ENCODE measurements at places on chromosomes 16 and 17.

DNA sequence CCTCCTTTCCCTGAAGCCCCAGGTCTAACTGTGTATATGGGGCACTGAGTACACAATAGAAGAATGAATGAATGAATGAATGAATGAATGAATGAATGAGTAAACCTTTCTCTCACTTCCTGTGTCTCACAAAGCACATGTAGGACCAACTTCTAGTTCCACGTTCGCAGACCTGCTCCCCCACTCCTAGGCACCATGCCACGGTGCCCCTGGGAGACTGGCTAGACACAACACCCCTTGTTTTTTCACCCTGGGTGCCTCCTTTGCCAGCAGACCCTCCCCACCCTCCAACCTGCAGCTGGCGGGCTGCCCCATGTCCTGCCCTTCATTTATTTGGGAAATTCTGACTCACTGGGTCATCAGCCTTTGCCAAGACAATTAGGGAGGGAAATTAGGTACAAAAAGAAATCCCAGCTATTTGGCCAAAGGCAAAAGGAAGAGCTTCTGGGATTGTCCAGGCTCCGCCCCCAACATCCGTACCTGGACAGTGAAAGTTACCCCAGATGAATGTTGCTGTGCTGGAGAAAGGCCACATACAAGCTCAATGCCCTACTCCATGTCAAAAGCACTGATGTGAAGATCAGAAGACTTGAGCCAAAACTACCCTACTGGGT lies 7.7 kb downstream of the CES1 start:
- DNase-seq: no peak

GRCh38 chr17:56297184-56297583 lies 143.9 kb downstream of the ANKFN1 start:
- DNase-seq: no peak

DNA sequence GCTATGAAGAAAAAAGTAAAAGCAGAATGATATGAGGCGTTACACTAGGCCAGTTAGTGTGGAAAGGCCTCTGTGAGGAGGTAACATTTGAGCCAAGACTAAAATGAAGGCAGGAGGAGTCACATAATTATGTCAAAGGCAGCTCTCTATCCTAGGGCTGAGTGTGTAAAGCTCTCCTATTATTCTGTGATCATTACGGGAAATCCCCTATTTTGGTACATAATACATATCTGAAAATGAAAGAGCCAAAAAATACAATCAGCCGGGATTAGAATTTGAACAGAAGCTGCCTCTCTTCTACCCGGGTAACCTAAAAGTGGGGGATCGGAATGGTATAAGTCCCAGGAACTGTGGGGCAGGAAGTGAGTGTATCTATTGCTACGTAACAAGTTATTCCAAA lies 27.1 kb downstream of the HEATR3 start:
- no peak for DNase-seq

GRCh38 chr17:45789874-45790273 lies 5.8 kb downstream of the CRHR1 start:
- DNase-seq: no peak

GRCh38 chr17:11278992-11279270 lies 37.9 kb downstream of the SHISA6 start:
- DNase-seq: no peak

GRCh38 chr16:1991588-1991947 lies 1.8 kb downstream of the SYNGR3 start:
- DNase-seq: no peak

DNA sequence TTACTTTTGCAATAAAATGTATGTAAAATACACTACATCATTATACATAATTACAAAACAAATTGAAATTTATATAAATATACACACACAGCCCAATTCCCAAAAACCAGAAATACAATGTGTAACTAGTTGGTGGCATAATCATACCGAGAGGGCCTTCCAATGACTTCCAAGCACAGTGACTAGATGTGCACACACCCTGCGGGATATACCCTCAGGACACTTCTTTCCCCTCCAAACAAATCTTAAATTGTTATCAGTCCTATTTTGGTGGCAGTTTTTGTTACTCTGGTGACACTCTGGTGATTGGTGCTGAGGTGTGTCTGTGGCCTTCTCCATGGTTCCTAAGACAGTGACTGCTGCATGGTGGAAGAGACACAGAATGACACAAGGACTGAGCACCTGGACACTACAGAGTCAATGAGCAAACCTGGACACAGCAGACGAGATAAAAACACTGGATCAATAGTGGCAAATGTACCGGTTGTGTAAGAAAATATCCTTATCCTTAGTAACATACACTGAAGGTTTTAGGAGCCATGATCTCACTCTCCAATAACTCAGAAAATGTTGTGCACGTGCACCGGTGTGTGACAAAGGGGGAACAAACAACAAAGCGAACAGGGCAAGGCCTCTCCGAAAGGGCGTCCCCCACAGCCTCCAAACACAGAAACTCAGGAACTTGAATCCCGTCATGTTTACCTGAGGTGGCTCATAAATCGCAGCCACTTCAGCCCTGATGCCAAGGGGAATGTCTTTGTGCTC lies 32.9 kb downstream of the NPLOC4 start:
- no peak for DNase-seq

DNA sequence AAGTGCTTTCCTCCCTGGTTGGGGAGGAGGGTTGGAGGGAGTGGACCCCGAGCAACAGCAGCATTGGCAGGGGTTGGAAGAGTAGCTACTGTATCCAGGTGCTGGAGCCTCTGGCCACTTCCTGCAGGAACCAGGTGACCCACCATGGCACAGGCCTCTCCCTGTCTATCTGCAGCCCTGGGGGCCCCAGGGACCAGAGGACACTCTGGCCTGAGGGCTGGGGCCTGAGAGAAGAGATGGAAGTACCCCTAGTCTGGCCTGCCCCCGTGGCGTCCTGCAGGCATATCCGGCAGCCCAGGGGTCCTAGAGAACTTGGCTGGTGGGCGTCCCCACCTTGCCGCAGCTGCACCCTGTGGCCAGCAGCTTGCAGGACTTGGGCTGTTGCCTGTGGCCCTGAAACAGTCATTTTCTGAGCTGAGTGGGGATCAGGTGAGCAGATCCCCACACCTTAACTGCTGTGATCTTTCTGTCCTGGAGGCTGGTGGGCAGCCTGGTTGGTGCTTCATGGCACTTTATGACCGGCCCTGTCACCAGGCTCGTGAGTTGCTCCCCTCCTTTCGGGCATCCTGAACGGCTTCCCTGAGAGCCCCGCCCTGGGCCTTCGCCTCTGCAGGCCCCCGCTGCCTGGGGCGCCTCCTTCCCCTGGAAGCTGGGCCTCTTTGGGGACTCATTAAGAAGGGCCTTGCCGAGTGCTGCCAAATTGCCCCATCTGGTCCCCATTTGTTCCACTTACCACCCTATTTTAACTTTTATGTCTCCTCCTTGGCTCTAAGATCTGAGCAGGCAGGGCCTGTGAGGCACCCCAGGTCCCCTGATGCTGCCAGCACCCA lies 298.6 kb downstream of the SEC14L1 start:
- no peak for DNase-seq

DNA sequence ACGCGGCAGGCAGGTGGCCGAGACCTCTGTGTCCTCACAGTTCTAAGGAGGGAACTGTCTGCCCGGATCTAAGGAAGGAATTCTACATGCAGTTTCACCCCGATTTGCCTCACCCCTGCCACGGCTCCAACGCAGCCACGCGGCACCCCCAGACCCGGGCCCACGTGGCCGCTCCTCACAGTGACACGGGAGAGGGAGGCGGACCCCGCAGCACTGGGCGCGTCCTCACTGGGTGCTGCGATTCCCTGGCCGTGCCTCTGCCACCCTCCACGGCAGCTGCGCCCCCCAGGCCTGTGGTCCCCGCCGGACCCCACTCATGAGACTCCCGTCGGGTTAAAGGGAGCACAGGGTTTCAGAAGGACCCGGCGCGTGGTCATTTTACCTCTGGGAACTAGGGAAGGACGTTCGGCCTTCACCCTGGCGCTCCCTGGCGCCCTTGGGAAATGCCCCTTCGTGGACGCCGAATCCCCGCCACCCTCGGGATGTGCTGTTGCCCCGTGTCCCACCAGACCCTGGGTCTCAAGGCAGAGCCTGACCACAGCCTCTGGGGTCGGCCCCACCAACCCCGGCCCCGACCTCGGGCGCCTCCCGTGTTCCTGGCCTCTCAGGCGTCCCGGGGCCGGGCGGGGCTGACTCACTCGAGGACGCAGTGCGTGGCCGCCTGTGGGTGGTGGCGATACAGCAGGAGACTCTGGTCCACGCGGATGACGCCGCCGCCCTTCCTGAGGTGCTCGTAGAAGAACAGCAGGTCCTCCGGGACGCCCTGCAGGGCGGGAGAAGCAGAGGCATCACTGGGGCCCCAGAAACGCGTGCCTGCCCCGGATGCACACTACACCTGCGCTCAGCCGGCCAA lies 118.8 kb upstream of the METRNL start:
- DNase-seq: no peak

DNA sequence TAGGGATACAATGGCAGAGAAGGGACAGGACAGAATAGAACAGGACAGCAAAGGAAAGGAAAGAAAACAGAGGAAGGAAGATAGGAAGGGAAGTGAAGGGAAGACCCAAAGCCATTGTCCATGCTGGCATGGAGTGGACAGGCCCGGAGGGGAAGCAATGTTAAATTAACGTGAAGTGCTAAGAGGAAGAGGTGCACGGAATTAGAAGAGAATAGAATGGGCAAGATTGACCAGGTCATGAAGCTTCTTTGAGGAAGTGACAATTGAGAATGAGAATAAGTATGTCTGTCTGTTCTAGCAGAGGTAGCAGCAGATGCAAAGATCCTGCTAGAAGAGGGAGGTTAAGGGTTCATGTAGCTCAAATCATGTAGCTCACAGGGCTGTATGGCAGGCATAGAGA lies 117.2 kb downstream of the MAF start:
- no peak for DNase-seq

DNA sequence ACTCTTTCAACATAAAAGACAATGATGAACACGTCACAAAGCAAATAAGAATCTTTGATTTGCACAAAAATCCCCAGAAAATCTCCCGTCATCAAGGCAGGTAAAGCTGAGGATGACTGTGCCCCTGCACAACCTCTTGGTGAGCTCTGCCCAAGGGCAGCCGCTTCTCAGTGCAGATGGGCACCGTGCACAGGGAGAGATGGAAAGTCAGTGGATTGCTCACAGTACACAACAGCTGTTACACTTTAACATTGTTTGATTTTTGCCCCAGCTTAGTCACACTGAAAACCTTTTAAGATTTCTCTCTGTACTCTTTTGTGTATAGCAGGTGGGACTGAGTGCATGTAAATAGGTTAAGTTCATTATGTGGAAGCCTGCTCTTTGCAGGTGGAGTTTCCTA lies 104.2 kb downstream of the CDK5R1 start:
- DNase-seq: no peak

- peak; percentile 23 for DNase-seq
These were observed 37.7 kb downstream of the RNF135 start for GRCh38 chr17:31008374-31009041.

DNA sequence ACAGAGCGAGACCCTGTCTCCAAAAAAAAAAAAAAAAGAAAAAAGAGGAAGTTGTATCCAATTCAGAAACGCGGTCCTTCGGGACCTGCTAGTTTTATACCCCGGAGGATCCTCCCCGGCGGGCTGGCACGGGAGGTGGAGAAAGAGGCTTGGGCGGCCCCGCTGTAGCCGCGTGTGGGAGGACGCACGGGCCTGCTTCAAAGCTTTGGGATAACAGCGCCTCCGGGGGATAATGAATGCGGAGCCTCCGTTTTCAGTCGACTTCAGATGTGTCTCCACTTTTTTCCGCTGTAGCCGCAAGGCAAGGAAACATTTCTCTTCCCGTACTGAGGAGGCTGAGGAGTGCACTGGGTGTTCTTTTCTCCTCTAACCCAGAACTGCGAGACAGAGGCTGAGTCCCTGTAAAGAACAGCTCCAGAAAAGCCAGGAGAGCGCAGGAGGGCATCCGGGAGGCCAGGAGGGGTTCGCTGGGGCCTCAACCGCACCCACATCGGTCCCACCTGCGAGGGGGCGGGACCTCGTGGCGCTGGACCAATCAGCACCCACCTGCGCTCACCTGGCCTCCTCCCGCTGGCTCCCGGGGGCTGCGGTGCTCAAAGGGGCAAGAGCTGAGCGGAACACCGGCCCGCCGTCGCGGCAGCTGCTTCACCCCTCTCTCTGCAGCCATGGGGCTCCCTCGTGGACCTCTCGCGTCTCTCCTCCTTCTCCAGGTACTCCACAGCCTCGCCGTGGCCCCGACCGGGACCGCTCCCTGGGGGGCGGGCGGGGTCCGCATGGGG lies at the start of gene CDH3:
CDH3 (plus strand) TSS at position 596 of the 779 bp plus-strand sequence; CDS start at position 666, 70 bp downstream.
- DNase-seq: no peak

- no peak for DNase-seq
These were observed at the start of gene SOX9 for GRCh38 chr17:72120642-72121163. TSS of gene SOX9 (plus strand) at chr17:72121020. CDS start at chr17:72121392, 372 bp downstream.

DNA sequence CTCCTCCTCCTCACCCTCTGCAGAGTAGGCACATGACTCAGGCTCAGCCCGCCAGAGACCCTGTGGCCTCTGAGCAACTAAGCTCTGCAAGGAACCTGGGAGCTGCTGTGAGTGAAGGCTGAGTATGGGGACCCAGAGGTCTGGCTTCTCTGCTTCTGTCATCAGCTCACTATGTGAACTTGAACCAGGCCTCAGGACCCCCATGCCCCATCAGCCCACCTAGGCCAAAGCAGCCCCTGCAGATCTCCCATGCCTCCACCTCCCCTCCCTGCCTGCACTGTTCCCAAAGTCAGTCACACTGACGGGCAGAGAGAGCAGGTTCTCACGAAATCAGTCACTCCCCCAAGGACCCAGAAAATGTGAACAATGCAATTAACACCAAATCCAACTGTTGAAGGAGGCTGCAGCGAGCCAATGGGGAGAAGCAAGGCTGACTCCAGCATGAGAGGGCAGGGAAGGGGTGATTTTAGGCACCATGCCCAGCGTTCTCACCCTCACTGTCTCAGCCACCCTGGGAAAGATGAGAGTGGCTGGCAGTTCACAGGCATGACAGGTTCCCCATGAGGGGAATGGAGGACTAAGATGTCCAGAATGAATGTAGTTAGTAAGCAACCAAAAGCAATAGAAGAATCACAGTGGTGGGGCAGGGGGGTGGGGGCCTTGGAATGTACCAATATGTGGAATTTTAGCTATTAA lies 60.6 kb downstream of the BEAN1 start:
- no peak for DNase-seq

GRCh38 chr17:39104046-39104445 lies 47.4 kb downstream of the PLXDC1 start:
- no peak for DNase-seq

- peak; percentile 16 for DNase-seq
These were observed at the start of gene EME2 for GRCh38 chr16:1772362-1772907. TSS of gene EME2 (plus strand) at chr16:1772810. CDS start at chr16:1773228, 418 bp downstream.
